ENCODE measurements at places on chromosomes 2 and 18.

DNA sequence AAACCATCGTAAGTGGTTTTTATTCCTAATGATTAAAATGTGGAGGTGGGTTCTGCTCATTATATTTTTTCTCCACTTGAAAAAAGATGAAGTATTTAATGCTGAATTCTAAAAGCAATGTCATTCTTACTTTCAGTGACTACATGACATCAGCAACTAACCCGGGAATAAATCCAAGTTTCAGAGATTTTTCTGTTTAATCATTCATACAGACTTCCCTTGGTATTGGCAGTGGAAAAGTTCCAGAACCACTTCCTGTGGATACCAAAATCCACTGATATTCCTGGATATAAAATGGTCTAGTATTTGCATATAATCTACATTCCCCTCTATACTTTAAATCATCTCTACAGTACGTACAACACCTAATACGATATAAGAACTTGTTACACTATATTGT is 128.6 kb downstream of the ZNF532 start:
- DNase-seq, result peak; percentile 88

- peak; percentile 0 for DNase-seq
Observed at GRCh38 chr18:33051407-33051806, 278.6 kb upstream of the KLHL14 start.

DNA sequence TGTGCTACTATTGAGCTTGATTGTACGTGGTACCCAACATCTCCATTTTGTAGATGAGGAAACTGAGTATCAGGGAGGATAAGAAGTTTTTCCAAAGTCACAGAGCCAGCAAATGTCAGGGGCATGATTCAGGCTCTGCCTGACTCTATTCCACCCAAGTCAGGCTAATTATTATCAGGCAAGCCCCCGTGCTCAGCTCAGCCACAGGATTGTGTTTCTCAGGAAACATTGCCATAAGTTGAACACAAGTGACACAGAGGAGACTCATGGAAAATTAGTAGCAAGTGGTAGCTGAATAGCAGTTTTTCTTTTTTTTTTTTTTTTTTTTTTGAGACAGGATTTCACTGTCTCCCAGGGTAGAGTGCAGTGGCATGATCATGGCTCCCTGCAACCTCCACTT is 260.5 kb downstream of the C1D start:
- DNase-seq, result no peak

- DNase-seq, result no peak
Observed at GRCh38 chr2:192122946-192123345, 71.8 kb downstream of the TMEFF2 start.

- no peak for DNase-seq
Observed at GRCh38 chr2:45394216-45394615, 216.9 kb downstream of the SRBD1 start.

DNA sequence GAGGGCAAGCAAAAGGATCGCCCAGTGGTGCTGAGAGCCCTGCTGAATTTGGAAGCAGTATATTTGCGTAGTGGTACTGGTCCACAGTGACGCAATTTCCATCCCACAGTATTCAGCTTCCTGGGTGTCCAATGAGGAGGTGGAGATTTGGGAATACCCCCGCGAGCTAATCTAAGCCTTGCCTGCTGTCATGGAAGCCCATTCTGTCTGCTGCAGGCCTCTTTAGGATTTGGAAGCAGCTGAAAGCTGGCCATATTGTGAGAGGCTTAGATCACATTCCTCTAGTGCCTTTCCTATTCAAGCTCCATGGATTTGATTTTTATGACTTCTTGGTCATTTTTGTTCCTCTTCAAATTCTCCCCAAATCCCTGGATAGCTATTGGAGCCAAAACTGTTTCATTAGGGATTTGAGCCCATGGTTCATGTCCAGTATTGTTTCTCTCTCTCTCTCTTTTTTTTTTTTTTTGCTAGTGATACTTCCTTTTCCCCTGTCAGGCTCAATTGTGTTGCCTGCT is 22.3 kb upstream of the DYNC2LI1 start:
- DNase-seq, result no peak
